ENCODE measurements at places on chromosomes 1 and 21. TPM values are rescaled to one million over a fixed set of nuclear protein-coding genes. Genes with fewer than 3 reads are reported as not detected.
A peak's percentile ranks its signal among the peaks of the same experiment; 100 is the strongest.

Gene DBT
- polyA plus RNA-seq, result 4.5 TPM

DNA sequence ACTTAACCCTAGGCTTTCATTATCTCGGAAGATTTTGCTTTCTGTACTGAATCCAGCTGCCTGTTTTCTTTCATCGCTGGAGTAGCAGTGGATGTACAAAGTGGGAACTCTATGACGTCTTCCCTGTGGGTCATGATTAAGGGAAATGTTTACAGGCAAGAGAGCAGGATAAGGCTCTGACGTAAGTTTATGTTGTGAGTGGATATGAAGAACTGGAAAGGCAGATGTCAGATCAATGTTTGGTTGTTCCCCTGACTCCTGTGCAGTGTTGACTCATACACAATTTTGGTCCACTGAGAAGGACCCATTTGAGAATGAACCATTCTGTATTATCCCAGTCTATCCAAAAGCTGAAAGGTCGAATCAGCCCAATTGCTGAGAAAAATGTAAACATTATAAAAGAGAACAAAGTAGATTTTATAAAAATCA is 292.4 kb downstream of the GRIK1 start:
- DNase-seq, result no peak

DNA sequence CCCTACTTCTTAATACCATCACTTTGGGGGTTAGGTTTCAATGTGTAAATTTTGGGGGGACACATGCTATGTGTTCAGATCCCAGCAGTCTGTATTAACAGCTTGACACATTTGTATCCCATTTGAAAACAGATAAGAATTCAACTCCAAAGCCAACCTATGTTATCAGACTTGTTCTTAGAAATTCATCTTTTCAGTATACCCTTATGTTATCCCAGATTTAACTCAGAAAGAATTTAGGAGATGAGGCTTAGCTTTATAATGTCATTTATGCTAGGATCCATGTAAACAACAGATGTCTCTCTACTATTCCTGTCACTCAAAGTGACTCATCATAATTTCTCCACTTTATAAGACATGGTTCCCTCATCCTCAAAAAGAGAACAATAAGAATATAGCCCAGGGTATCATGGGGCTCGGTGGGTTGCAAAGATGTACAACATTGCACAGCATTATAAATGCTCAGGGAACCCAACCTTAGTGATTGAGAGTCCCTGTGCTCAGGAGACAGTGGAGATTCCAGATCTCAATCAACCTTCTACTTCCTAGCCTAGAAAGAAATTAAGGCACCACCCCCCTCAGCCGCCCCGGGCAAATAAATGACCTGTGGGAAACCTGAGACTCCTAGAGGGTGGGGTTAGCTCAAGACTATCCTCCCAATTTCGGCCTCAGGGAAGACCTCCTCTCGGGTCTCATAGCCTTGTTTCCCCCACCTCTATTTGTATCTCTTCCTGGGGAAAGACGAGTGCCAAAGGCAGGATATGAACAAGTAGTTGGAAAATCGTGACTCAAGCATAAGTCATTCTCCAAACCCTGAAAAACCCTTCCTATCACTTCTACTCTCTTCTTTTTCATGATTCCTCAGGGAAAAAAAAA is 265.1 kb upstream of the CAMK1G start:
- no peak for DNase-seq

Gene DTL
- polyA plus RNA-seq, result 0.71 TPM

DNA sequence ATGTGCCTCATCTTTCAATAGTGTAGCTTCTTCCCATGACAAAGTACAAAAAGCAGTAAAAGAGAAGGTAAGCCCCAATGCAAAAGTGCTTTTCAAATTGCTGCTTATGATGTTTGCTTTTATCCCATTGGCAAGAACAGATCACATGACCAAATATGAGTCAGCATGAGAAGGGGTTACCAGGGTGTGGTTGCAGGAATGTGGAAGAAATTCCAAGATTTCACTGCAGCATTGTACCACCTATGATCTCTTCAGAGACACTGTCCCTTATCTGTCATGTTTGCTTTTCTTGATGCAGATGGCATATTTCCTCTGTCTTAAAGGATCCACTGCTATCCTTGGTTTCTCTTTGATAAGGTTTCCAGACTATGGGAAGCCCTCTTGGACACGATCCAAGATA is 1006.9 kb upstream of the PRMT6 start:
- no peak for DNase-seq

- DNase-seq, result no peak
Measured at GRCh38 chr1:189524501-189524900, 953.2 kb downstream of the BRINP3 start.

- no peak for DNase-seq
Measured at GRCh38 chr1:152906023-152906565, 2.3 kb upstream of the IVL start.

DNA sequence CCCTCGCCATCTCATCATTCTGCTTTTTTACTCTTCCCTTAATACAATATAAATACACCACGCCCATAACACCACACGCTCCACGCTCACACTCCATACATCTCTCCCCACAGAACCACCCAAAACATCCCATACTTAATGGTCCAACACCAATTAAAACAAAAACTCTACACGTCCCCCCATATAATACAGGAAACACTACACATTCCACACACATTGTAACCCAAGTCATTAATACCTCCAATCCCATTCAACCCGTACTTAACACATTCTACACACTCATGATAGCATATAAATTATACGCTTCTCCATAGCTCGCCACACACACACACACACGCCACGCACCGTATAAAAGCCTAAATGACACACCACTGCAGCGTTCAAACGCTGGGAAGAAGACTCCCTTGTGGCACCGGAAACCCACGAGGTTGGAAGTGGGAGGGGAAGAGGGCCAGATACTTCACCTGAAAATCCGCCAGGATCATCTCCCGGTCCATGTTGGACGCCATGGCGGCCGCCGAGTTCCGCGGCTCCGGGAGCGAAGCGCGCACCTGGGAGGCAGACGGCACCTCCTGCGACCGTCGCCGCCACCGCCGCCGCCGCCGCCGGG is 659 bp downstream of the FAF1 start:
- DNase-seq, result peak; percentile 38

GRCh38 chr1:222452031-222452430 is 95.9 kb downstream of the HHIPL2 start:
- no peak for DNase-seq

Gene RPTN
- polyA plus RNA-seq, result 3.2 TPM

Data from thymus (tissue), 14 donors.